ENCODE measurements at places on chromosomes 3 and 15.

- no peak for DNase-seq
Measured at GRCh38 chr15:99951511-99951910, 218.3 kb upstream of the LYSMD4 start.

GRCh38 chr3:73467211-73467610 lies 157.5 kb downstream of the PDZRN3 start:
- DNase-seq, result no peak

DNA sequence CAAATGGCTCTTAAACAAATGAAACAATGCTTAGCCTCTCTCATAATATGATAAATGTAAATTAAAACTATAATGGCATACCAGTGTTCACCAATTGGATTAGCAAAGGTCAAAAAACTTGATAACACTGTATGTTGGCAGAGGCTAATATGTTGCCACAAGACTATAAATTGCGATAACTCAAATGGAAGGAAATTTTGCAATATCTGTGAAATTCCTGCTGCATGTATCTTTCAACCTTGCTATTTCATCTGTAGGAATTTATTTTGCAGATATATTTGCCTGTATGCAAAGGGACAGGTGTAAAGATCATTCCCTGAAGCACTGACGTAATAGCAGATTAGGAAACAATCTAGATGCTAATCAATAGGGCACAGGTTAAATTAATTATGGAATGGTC lies 191.4 kb upstream of the EIF1B start:
- no peak for DNase-seq

- no peak for DNase-seq
Measured at GRCh38 chr3:151201051-151201730, 1.8 kb downstream of the GPR171 start.

GRCh38 chr3:46896386-46896785 lies 18.9 kb downstream of the PTH1R start:
- DNase-seq, result no peak

DNA sequence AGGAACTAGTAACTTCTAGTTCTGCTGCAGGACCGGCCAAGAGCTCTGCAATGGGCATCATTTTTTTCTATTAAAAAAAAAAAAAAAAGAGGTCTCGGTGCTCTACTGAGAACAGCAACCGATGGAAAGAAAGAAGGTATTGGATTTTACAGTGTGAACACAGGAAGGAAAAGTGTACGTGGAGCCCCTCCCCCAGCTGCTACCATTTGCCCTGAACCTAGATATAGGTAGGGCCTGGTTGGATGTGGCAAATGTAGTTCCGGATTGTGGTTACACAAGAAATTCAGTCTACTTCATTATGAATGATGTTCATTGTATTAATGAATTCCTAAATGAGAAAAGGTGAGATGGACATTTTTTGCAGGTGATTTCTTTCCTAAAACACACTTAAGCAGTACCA lies 17.9 kb upstream of the PPARG start:
- DNase-seq, result no peak

DNA sequence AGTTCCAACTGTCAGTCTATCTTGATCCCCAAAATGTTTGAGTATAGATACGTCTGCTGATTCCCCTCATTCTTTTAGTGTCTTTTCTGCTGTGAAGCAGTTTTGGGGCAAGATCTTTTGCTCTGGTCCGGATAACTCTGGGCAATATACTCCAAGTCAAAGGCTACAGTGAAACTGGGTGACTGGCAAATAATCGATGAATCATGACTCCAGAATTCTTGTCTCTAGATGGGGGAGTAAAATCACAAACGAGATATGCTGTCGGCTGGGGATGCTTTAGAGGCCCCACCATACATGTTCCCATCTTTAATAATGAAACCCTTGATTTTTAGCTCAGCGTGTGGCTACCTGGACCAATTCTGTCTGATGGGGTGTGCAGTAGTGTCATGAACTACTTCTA lies 76.5 kb downstream of the KLF13 start:
- no peak for DNase-seq

- no peak for DNase-seq
Measured at GRCh38 chr15:85974348-85974705, 105.3 kb upstream of the AGBL1 start.

DNA sequence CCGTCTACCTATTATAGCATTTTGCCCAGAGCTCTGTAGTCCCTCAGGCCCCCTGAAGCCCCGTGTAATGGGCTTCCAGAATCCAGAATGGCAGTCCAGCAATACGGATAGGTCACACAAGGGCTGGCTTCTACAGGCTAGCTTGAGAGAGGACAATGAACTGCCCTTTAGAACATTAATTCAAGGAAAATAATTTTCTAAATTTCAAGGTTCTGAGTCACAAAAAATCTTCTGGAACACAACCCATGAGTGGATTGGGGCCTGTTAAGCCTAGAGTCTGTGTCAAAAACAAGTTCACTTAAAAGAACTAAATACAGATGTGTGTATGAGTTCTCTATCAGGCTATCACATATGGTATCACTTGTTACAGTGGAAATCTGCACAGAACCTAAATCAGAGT lies 28.8 kb downstream of the DCP1A start:
- DNase-seq, result no peak

DNA sequence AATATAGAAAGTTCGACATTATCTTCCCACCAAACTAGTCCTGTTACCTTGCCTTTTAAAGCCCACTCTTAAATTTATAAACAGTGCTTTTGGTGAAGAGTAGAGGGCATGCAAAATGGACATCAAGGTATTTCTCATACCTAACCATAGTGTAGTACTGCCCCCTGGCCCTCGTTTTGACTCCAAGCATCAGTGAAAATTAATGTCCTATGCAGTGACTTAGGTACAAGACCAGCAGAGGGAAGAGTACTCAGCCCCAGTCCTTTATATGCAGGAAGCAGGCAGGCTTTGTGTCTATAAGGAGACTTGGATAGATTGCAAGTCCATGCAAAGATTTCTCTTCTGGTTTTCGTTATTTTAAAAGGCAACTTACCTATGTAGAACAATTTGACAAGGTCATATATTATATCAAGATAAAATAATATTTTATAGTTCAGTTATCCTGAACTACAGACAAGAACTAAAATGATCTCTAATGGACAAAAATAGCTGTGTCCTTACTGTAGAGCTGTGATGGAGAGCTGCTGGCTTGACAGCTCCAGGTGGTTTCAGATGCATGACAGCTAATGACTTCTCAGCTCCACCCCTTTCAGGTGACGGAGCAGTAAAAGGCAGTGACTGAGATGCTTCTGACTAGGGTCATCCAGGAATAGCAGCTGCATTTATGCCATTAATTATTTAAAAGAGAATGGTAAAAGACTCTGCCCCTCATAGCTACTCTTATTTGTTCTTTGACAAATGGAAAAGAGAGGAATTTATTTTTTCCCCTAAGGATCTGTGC lies 646.1 kb downstream of the SQOR start:
- DNase-seq, result no peak

DNA sequence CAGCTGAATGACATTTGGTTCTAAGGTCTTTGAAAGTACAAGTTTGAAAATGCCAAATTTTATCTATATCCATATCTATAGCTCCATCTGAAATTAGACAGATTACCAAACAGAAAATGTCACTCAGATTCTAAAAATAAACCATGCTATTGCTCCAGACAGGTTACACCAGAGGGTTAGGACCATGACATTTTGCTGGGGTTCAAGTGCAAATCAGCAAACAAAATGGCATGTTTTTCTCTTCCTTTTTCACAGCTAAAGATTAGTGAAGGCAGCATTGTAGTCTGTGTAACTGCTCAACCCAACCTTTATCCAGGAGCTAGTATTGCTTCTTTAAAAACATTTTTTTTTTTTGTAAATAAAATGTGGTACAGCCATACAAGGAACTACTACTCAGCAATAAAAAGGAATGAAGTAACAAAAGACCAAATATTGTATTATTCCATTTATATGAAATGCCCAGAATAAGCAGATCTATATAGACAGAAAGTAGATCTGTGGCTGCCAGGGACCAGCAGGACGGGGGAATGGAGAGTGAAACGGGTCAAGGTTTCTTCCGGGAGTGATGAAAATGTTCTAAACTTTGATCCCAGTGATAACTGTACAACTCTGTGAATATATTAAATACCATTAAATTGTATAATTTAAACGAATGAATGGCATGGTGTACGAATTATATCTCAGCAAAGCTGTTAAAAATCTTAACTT lies 18.2 kb downstream of the VGLL4 start:
- no peak for DNase-seq

GRCh38 chr3:3154879-3155610 lies 24.4 kb downstream of the CRBN start:
- no peak for DNase-seq

- no peak for DNase-seq
Measured at GRCh38 chr3:37397396-37397795, 223.0 kb upstream of the LRRFIP2 start.

GRCh38 chr3:168974617-168975403 lies 688.7 kb downstream of the MECOM start:
- no peak for DNase-seq

DNA sequence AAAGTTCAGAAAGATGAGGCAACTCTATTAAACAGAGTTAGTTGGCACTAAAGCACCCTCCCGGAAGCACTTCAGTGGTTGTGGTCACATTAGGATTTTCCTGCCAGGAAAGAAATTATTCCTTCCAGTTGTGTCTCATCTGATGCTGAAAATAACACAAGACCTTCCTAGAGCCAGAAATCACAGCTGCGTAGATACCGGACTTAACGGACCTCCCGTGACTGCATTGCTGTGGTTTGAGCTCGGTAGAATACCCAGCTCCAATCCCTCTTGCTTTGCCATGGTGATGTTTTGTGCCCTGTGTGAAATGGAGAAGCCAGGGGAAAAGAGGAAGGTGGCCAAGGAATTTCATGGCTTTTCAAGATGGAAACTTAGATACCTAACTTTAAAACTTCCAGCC lies 215.0 kb upstream of the IGF1R start:
- no peak for DNase-seq

- DNase-seq, result no peak
Measured at GRCh38 chr15:44081026-44082013, 113.8 kb downstream of the FRMD5 start.

DNA sequence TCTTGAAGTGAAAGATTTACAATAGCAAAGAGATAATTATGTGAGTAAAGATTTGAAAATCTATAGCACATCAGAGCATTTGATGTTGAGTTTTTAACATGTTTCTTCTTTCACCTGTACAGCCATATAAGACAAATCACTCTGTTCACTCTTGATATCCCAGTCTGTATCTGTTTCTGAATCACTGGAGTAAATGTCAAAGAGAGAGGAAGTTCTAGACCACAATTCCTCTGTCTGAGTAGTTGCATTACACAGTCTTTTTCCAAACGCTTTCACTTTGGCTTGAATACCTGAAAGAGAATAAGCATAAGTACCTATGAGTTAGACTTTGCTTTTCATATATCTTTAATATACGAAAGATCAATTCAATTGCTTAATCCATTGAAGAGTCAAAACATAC lies 9.9 kb downstream of the THAP10 start:
- no peak for DNase-seq

DNA sequence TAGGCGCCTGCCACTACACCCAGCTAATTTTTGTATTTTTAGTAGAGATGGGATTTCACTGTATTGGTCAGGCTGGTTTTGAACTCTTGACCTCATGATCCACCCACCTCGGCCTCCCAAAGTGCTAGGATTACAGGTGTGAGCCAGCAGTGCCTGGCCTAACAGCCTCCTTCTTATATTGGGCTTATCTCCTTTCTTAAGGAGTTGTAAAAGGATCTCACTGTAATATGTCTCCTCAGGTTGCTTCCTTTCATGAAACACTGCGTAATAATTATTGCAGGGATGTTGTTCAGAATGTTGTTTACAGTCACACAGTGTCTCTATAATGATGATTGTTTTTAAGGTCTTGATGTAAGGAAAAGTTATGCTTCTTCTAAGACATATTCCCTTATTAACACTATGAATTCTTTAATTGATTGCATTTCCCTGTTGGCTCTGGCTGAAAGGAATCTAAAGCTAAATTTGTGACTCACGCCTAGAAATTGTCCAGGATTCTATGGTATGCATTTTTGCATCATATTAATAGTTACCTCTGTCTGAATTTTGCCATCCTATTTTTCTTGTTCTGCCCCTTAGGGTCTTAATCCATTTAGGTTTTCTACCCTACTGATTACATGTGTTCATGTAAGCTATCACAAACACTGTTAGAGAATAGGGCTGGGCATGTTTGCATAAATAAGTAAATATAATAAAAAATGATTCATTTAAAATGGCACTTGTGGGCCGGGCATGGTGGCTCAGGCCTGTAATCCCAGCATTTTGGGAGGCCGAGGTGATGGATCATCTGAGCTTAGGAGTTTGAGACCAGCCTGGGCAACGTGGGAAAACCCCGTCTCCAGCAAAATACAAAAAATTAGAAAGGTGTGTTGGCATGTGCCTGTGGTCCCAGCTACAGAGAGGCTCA lies 24.5 kb upstream of the RNF111 start:
- no peak for DNase-seq

DNA sequence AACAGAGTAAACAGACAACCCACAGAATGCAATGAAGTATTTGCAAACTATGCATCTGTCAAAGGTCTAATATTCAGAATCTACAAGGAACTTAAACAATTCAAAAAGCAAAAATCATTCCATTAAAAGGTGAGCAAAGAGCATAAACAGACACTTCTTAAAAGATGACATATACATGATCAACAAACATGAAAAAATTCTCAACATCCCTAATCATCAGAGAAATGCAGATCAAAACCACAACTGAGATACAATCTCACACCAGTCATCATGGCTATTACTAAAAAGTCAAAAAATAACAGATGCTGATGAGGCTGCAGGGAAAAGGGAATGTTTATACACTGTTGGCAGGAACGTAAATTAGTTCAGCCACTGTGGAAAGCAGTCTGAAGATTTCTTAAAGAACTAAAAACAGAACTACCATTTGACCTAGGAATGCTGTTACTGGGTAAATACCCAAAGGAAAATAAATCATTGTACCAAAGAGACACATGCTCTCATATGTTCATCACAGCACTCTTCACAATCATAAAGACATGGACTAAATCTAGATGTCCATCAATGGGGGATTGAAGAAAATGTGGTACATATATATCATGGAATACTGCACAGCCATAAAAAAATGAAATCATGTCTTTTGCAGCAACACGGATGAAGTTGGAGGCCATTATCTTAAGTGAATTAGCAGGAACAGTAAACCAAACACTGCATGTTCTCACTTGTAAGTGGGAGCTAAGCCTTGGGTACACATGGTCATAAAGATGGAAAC lies 393.3 kb upstream of the CBLB start:
- DNase-seq, result no peak
